ENCODE measurements at places on chromosomes 5 and 9. TPM values are rescaled to one million over a fixed set of nuclear protein-coding genes. Genes with fewer than 3 reads are reported as not detected.

Gene DDX4
- polyA plus RNA-seq = not detected

Gene ARHGEF37
- polyA plus RNA-seq = 4.8 TPM

Gene RELL2
- 3.5 TPM for polyA plus RNA-seq

Gene PKD2L2
- 0.07 TPM for polyA plus RNA-seq

Gene IRX2
- 0.03 TPM for polyA plus RNA-seq

Gene NACC2
- polyA plus RNA-seq = 14.3 TPM

Gene COL27A1
- 1.8 TPM for polyA plus RNA-seq

Gene GPSM1
- polyA plus RNA-seq = 4.8 TPM

Gene CKMT2
- 0.96 TPM for polyA plus RNA-seq

Gene SAPCD2
- 16.4 TPM for polyA plus RNA-seq

Gene CYSRT1
- polyA plus RNA-seq = not detected

Gene SNAPC4
- 1.8 TPM for polyA plus RNA-seq

Gene GOLM1
- polyA plus RNA-seq = 187 TPM

Gene SH2D3C
- 6.6 TPM for polyA plus RNA-seq

Gene GAPT
- polyA plus RNA-seq = 6.3 TPM

Gene VCAN
- 3.0 TPM for polyA plus RNA-seq

Gene SLC36A3
- polyA plus RNA-seq = not detected

Gene TRIM36
- 18.0 TPM for polyA plus RNA-seq

Gene TOR1A
- polyA plus RNA-seq = 27.6 TPM

Gene DOLPP1
- polyA plus RNA-seq = 9.0 TPM

Gene FBP1
- 32.2 TPM for polyA plus RNA-seq

Gene PIP5KL1
- 0.70 TPM for polyA plus RNA-seq

Gene GADD45G
- 26.3 TPM for polyA plus RNA-seq

Gene FOXD4L6
- 0.07 TPM for polyA plus RNA-seq

Gene OGN
- 4.4 TPM for polyA plus RNA-seq

Gene PCDH12
- 0.23 TPM for polyA plus RNA-seq

Gene ZNF483
- 0.23 TPM for polyA plus RNA-seq

Gene FYB1
- 2.8 TPM for polyA plus RNA-seq

Gene FOXD4
- polyA plus RNA-seq = not detected

Gene TAS2R1
- polyA plus RNA-seq = not detected

Gene IL5
- polyA plus RNA-seq = not detected

Gene C5orf58
- not detected for polyA plus RNA-seq

Gene PFN3
- polyA plus RNA-seq = not detected

Gene WWC1
- polyA plus RNA-seq = 15.0 TPM

Gene SURF2
- polyA plus RNA-seq = 27.1 TPM

Gene CACNA1B
- polyA plus RNA-seq = not detected

Gene MAP1B
- polyA plus RNA-seq = 5.0 TPM

Gene SIGMAR1
- polyA plus RNA-seq = 13.2 TPM

Gene UBE2QL1
- polyA plus RNA-seq = 0.23 TPM

Gene RASEF
- 11.4 TPM for polyA plus RNA-seq

Gene CTXN3
- not detected for polyA plus RNA-seq

Gene SLC23A1
- 0.60 TPM for polyA plus RNA-seq

Gene FAM78A
- polyA plus RNA-seq = 11.9 TPM

Gene SLC6A7
- polyA plus RNA-seq = 0.60 TPM

Gene FOXD4L5
- 0.04 TPM for polyA plus RNA-seq

Gene GFM2
- 19.2 TPM for polyA plus RNA-seq

Gene DMGDH
- not detected for polyA plus RNA-seq

Gene POU5F2
- under 0.01 TPM for polyA plus RNA-seq

Gene SNCB
- polyA plus RNA-seq = 0.23 TPM

Gene PCDHB2
- under 0.01 TPM for polyA plus RNA-seq

Gene CYLC2
- not detected for polyA plus RNA-seq

Gene WDR38
- not detected for polyA plus RNA-seq

Gene FBXL7
- polyA plus RNA-seq = 2.7 TPM

Gene CRHBP
- polyA plus RNA-seq = 0.31 TPM

Gene SHB
- 10.2 TPM for polyA plus RNA-seq

Gene RNF208
- 8.8 TPM for polyA plus RNA-seq
